AG04450 (cell line): ENCODE measurements at places on chromosomes 7 and 10.

DNA sequence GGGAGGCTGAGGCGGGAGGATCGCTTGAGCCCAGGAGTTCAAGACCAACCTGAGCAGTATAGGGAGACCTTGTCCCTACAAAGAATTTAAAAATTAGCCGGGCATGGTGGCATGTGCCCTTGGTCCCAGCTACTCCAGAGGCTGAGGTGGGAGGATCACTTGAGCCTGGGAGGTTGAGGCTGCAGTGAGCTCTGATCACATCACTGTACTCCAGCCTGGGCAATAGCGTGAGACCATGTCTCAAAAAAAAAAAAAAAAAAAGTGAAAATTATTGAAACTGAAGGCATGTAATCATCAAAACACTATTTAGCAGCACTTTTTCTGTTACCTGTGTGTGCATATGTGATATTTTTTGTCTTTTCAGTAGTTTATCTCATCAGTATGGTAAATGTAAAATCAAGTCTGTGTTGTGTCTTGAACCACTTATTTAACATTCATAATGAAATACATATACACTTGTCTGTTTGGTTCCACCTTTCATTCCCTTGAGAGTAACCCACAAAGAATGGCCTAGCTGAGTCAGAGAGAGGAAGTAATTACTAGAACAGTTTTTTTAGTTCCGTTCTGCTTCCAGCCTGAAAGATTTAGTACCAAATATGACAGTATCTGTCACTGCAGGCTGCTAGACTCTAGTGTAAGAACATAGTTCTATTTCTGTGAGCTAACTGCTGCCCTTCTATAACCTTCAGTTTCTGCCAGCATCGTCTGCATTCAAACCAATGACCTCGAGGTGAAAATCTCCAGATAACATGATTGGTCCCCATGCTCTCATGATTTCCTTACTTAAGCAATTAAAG lies 68.6 kb downstream of the MMRN2 start:
- DNase-seq, result no peak

GRCh38 chr10:45198486-45199204 lies 116.8 kb downstream of the OR13A1 start:
- no peak for DNase-seq

GRCh38 chr7:137882261-137882668 lies 35.5 kb upstream of the DGKI start:
- DNase-seq, result peak; percentile 93

DNA sequence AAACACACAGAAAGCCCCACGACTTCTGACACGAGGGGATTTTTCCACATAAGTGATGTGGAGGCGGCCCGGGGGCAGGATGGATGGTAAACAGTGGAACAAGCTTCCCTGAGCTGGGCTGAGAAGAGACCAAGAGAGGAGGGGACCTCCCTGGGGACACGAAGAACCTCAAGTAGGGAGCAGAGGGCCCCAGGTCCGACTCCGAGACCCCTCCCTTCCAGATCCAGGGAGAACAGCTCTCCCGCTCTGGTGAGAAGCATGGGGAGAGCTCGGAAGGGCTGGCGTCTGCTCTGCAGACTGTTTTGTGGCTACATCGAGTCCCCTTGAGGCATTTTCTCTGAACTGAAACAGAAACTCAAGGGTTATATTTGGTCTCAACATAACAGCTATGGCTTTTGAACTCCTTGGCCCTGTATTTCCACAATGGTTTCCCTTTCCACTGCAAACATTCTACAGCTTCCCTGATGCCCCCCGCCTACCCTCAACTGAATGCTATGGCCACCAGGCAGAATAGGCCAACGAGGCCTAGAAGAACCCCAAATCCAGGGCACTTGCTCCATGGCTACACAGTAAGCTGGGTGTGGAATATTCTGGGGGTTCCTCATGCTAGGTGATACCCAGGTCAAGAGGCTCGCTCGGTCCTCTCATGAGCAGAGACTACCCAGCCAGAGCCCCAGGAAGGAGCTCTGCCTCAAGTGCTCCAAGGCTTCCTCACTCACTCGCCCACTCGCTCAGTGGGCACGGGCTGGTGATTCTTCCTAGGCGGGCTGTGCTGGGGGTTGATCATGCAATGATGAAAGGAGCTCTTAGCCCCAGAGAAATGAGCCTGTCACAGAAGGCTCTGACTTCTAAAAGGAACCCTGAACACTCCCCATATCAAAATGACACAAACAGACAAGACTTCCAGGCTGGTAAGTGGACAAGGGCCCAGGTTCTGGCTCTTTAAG lies 47.5 kb downstream of the FAM53B start:
- no peak for DNase-seq

DNA sequence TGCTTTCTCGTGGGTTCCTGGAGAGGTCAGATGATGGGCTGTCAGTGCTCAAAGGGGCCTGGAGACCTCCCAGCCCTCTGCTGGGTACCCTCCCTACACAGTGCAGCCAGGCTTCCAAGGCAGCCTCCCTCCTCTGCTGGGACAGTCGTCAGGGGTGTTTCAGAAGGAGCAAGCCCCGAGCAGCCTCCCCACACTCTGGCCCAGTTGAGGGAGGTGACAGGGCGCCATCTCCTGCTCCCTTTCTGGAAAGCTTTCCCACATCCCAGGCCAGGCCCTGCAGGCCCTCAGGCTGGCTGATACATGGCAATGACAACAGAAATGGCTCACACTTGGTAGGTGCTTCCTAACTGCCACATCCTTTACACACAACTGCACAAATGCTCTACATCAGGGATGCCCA lies 32.1 kb downstream of the KCNMA1 start:
- no peak for DNase-seq
